MG63 (cell line): ENCODE measurements at places on chromosomes 1 and 21.

GRCh38 chr1:70034403-70034802 is 171.0 kb downstream of the LRRC40 start:
- DNase-seq = peak; percentile 13

- DNase-seq = no peak
Measured at GRCh38 chr1:186760446-186760845, 68.3 kb upstream of the PLA2G4A start.

GRCh38 chr1:173099166-173099565 is 48.4 kb upstream of the TNFSF18 start:
- no peak for DNase-seq

- no peak for DNase-seq
Measured at GRCh38 chr1:92877792-92878191, 46.0 kb downstream of the RPL5 start.

- no peak for DNase-seq
Measured at GRCh38 chr1:155835548-155835947, 21.5 kb downstream of the GON4L start.

- peak; percentile 34 for DNase-seq
Measured at GRCh38 chr1:68201546-68202238, 30.6 kb downstream of the WLS start.
